ENCODE measurements at places on chromosomes 6 and 20.

- DNase-seq: no peak
Measured at GRCh38 chr6:141700819-141701218, 431.9 kb upstream of the GJE1 start.

DNA sequence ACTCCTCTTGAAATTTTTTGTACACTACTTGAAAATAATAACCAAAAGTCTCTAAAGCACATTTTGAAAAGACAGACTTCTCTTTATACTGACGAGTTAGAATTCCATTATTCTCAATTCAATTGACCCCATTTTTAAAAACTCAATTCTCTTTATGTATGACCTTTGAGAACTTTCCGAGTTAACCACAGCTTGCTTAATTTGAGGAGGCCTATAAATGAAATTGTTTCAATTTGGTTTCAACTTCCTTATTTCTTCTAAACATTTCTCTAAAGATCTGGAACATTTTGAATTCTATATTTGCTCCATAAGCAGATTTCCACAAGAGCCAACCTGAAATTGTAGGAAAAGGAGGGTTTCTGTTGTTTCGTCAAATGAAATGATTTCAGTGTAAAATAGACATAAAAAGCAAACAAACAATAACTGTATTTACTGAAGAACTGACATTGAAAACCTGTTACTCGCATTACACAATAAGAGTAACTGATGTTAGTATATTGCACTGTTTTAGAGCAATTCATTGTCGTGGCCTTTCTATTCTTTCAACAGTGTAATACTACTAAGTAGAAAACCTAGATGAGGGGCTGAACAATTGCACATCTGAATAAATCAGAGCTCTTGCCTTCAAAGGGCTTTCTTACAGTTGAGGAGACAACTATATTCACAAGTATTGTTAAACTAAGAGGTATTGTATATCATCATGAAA, 223.6 kb downstream of the HIVEP2 start:
- no peak for DNase-seq

- no peak for DNase-seq
Measured at GRCh38 chr20:2244993-2245392, 50.8 kb upstream of the TGM3 start.

GRCh38 chr6:162971356-162971755, 243.6 kb downstream of the PACRG start:
- no peak for DNase-seq

DNA sequence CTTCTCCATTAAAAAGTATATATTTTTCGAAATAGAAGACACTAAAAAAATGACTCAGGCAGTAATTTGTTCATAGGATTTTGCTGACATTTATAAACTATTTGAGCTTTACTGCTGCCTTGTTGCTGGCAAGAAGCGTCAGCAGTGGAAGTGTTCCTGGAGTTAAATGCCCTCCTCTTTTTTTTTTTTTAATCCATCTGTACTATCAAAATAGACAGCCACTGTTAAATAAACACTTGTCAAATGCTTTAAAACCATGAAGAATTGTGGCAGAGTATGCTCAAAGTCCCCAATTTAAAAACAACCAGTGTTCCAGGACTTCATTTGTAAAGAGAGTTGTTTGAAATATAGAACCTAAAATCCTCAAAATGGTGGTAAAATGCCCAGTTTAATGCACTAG, 253.8 kb downstream of the NKAIN2 start:
- DNase-seq: no peak

DNA sequence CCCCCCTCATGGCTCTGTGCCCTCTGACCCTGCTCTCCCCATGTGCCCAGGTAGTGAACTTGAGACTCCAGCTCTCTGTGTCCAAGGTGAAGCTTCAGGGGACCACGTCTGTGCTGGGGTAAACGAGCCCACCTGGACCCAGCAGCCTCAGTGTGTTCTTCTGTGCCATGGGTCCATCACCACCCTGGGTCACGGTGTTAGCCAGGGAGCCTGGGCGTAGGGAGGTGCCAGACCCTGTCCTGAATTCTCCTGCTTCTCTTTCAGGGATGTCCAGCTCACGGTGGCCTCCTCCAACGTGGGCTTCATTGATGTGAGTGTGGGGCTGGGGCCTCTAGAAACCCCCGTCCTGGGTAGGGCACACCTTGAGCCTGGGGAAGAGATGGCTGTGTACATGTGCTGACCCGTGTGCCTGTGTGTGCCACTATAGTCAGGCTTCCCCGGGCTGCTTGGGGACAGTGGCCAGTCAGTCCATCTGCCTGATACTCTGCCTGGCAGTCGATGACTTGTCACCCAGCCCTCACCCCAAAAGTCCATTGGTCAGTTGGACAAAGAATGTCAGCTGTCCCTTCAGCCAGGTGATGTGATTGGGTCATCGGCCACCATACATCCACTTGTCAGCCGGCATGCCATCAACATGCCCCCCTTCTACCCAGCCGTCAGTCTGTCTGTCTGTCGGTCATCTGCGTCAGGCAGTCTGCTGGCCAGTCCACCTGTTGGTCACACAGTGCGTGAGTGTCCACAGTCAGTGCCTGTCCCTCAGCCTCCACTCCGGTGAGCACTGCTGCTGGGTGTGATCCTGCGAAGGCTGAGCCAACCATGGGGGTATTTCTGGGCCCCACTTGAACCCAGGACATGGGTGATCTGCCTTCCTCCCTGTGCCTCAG, 10.9 kb upstream of the BPIFB6 start:
- no peak for DNase-seq
